ENCODE measurements at places on chromosomes 12 and 14.
A peak's percentile ranks its signal among the peaks of the same experiment; 100 is the strongest.

DNA sequence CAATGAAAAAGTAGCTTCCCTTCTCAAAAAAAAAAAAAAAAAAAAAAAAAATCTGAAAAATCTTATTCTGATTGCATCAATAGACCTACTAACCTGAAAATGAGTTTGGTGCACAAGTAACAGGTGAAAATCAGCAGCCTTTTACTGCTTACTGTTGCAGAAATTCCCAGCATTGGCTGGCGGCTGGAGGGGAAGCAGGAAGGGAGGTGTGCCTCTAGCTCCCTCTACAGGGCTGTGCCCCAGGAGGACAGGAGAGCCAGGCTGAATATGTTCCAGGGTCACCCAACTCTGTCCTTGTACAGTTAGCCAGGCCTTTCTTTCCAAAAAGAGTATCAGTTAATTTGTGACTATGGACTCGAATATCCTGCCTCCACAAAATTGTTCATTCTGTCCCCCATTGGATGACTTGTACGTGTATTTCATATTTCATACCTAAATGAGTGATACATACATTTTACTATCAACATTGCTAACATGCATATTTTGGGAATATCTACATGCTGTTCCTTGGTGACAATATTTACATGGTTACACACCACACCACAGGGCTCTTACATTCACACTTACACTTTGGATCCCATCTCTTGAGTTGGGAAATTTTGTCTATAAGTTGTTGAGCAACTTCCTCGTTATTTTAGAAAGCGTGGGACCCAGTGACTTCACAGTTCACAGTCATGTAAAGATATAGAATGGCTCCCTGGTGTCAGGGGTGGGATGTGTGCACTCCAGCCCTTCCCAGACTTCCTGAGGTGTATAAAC lies 124.8 kb downstream of the SAMD4A start:
- peak; percentile 45 for DNase-seq

DNA sequence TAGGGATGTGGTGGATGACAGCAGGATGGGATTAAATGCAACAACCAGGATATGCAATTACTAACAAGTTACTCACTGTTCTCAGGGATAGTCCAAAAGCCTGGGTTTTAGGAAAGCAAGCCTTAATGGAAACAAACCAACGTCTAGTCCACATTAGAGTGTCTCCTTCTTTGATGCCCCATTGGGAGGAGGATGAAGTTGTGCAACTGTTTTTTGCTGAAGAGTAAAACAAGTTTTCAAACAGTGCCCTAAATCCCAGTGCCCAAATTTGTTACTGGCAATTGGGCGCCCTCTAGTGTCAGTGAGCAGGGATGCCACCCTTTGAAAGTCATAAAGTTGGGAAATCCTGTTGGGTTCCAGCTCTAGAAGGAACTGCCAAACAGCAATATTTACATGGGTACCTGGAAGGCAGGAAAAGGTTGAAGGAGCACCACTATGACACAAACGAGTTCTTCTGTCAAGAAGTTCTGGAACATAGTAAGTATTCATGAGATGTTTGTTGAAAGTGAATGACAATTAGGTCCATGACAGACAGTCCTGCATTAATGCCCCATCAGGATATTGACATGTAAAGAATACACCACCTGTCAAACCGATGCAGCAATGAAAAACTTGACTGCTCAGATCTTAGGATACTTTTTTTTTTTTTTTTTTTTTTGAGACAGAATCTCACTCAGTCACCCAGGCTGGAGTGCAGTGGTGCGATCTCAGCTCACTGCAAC lies 11.1 kb upstream of the DPF3 start:
- peak; percentile 51 for DNase-seq

GRCh38 chr12:3551386-3551785 lies 60.4 kb downstream of the PRMT8 start:
- no peak for DNase-seq

DNA sequence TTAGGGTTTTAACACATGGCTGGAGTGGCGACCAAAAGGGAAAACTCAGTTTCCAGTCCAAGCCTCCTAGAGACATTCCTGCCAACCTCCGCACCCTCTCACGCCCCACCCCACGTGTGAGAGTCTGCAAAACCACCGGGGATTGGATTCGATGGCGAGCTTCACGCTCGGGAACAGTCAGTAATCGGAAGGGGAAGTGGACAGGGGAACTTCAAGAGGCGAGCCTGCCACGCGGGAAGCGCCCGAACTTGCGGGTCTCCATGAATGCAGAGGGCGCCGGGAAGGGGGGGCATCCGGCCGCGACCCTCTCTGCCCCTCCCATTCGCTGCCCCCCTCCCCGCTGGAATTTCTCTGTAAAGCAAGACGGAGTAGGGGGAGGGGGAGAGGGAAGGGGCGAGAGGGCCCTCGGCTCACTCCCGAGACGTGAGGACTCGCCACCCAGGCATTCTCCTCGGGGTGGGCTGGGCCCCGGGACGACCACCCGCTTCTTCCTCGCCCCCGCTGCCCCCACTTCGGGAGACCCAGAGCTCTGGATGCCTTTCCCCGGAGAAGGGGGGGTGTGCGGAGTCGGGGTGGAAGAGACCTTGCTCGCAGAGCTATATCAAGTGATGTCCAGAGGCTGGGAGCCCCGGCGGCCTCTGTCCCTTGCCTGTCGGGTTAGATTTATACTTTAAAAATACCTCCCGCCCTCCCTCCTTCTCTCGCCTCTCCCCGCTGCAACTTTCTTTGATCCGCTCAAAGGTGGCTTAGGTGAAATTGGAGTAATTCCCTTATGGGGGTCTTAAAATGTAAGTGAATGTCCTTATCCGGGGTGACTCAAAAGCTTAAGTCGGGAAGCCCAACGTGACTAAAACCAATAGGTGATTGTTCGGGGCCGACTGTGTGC lies 2.5 kb upstream of the CCND2 start:
- peak; percentile 43 for DNase-seq

GRCh38 chr12:107331912-107332311 lies 238.6 kb upstream of the CRY1 start:
- DNase-seq = no peak

DNA sequence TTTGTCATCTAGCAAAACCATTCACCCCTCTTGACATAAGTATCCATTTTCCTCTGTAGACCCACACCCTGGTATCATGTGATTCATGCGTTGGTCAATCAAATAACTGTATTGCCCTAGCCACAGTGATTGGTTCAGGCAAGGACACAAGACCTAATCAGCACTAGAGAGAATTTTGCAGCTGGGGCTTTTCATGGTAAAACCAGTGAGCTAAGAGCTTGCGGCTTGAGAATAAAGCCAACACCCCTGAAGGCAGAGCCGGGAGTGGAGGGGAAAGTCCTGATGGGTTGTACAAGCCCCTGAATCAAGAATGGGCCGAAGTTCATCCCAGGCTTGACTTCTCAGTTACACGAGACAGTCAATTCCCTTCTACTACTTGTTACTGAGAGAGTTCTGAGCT lies 33.2 kb upstream of the LTBP2 start:
- no peak for DNase-seq

GRCh38 chr14:101463566-101464171 lies 97.6 kb upstream of the DIO3 start:
- no peak for DNase-seq

DNA sequence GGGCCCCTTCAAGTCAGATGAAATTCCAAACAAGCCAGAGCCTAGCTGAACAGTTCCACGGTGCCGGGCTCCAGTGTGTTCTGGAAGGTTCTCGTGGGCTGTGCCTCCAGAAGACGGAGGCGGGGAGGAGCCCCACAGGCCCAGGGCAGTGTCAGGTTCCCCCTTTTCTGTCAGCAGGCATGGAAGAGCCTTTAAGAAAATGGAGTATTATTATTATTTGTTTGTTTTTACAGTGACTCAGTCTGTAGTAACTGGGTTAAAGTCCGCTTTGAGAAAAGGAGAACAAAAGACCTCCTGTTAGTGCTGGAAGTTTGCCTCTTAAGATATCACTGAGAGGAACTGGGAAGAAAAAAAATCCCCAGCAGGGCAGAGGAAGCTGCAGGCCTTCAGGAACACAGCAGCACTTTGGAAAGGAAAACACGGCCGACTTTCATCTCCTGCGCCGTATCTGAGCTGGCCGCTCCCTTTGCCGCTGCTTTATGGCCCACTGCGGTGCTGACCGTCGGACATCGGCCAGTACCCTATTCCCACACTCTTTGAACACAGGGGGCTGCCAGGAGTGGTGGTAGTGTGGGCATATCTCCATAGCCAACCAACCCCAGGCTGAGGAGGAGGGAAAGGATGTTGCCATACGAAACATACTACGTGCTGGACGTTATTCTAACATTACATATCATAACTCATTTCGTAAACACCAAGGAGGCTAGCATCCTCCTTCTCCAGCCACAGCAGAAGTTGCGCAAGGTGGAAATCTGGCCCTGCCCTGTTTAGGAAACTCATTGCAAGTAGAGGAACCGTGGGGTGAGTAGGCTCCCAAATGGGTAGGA lies 194.0 kb downstream of the ZFP36L1 start:
- no peak for DNase-seq

DNA sequence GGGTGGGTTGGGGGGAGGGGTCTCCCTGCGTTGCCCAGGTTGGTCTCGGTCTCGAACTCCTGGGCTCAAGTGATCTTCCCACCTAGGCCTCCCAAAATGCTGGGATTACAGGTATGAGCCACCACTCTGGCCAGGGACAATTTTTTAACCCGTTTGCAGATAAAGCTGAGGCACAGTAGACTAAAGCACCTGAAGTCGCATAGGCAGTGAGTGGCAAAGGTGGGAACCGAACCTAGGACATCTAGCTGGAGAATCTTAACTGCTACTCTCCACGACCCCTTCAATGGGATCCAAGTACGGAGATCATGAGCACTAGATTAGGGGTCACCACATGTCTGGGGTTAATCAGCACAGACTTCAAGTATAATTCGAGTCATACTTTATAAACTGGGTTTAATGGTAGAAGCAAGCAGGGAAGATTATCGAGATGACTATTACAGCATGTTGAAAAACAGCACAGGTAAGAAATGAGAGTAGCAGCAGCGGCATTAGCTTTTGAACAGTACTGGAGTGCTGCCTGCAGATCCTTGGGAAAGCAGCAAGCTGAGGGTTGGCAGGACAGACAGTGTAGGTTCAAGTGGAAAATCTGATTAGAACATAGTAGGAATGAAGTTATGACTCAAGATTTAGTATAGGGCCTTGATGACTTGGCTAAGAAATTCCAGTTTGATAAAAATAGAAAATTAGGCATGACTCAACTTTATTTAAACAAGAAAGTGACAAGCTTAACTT lies 23.9 kb downstream of the NID2 start:
- no peak for DNase-seq

DNA sequence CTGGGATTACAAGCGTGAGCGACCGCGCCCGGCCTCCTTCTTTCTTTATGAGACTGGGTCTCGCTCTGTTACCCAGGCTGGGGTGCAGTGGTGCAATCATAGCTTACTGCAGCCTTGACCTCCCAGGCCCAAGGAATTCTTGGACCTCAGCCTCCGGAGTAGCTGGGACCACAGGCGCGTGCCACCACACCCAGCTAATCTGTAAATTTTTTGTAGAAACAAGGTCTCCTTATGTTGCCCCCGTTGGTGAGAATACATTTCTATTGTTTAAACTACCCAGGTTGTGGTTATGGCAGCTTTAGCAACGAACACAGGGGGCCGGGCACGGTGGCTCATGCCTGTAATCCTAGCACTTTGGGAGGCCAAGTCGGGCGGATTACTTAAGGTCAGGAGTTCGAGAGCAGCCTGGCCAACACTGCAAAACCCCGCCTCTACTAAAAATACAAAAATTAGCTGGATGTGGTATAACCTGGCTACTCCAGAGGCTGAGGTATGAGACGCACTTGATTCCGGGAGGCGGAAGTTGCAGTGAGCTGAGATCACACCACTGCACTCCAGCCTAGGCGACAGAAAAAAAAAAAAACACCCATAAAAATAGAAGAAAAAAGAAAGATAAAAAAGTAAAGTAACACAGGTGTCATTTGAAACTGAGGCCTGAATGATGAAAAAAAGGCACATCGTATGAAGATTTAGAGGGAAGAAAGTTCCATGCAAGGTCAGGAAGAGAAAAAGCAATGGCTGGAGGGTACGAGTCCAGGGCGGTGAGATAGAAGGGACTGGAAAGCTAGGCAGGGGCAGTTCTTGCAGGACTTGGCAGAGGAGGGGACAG lies 977 bp upstream of the TMEM120B start:
- no peak for DNase-seq

DNA sequence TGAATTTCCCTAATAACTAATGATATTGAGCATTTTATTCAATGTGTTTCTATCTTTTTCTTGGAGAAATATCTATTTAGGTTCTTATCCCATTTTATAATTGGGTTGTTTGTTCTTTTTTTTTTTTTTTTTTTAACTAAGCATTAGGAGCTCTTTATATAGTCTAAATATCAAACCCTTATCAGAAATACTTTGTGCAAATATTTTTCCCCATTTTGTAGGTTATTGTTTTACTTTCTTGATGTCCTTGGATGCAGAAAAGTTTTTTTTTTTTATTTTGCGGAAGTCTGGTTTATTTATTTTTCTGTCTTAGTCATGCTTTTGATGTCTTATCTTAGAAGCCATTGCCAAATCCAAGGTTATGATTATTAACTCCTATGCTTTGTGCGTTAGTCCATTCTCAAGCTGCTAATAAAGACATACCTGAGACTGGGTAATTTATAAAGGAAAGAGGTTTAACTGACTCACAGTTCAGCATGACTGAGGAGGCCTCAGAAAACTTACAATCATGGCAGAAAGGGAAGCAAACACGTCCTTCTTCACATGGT lies 434.3 kb upstream of the TBX3 start:
- no peak for DNase-seq

GRCh38 chr12:27936196-27936595 lies 36.3 kb downstream of the PTHLH start:
- no peak for DNase-seq

DNA sequence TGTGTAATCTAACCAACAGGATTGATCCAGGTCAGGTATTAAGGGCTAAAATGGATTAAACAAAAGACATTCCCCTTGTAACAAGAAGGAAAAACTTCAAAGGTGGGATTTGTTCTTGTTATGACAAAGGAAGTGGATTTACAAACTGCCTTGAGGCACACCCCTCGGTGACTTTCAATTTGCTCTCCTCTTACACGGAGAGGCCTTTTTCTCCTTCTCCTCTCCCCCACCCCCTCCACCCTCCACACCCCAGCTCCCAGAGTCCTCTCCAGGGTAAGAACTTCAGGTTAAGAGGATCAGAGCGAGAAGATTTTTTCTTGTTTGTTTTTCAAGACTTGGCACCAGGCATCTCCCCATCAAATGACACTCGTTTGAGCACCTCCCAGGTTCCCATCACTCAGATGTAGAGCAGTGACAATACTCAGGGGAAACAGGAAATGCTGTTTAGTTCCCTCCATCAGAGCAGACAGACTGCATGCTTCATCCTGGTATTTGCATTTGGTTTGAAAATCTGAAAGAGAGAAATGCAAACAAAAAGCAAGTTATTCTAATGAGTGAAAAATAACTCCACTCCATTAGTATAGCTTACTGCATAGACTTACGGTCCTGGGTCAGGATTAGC lies 77.6 kb upstream of the TMEM260 start:
- no peak for DNase-seq
